GM04504 (cell line): ENCODE measurements at places on chromosomes 3 and 15.

DNA sequence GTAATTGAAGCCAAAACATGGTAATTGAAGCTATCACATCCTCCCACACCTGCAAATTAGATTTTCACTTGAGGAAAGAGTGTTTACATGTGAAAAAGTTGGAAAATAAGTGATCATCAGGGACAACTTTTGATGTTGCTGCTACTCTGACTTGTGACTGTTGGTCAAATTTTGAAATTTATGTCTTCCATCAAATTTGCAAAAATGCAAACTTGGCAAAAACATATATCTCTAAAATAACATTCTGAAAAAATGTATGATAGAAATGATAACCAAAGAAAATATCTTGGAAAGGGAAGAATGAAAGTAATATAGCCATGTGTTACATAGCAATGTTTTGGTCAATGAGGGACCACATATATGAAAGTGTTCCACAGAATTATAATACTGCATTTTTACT is 703.9 kb upstream of the SEMA6D start:
- DNase-seq, result no peak

- no peak for DNase-seq
Measured at GRCh38 chr3:184531626-184532280, 29.8 kb upstream of the EPHB3 start.

DNA sequence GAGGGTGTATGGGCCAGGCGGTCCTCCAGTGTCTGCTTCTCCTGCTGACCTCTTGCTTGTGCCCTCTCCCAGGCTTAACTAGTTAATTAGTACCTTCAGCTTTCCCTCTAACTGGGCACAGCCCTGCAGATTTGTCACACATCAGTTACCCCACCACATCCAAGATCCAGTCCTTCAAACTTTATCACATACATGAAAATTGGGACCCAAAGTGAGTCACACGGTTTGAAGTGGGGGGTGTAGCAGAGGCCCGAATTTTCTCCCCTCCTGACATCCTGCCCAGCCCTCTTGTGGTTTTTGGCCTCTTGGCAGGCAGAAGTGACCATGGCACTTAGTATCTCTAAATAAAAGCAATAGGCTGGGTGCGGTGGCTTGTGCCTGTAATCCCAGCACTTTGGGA is 3.9 kb downstream of the MAPKAPK3 start:
- no peak for DNase-seq

- no peak for DNase-seq
Measured at GRCh38 chr15:35691891-35692867, 146.2 kb upstream of the DPH6 start.

- DNase-seq, result no peak
Measured at GRCh38 chr3:54270816-54271526, 148.6 kb downstream of the CACNA2D3 start.

GRCh38 chr15:29883126-29883525 is 60.9 kb upstream of the TJP1 start:
- DNase-seq, result no peak
